Stimulated activated CD8-positive, alpha-beta memory T cell treated with anti-CD3 and anti-CD28 coated beads, Interleukin-12 subunit alpha, Interleukin-12 subunit beta, amount 100 ng/mL, for 1 hour (primary cell): ENCODE measurements at places on chromosomes 6 and 20.

DNA sequence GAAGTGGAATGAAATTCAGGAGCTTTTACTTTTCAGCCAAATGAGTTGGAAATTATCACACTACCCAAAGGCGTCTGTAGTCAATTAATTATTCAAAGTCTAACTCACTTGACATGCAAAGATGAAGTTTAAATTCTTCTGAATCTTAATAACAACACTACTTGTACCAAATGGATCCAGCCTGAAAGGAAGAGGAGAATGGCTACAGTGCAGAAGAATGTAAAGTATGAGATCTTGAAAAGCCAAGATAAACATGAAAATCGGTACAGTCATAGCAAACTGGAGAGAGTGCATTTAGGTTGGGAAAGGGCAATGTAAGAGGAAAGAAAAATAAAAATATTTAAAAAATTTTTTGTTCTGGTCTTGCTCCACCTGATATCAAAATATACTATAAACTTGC is 195.5 kb downstream of the SIM1 start:
- DNase-seq, result no peak

DNA sequence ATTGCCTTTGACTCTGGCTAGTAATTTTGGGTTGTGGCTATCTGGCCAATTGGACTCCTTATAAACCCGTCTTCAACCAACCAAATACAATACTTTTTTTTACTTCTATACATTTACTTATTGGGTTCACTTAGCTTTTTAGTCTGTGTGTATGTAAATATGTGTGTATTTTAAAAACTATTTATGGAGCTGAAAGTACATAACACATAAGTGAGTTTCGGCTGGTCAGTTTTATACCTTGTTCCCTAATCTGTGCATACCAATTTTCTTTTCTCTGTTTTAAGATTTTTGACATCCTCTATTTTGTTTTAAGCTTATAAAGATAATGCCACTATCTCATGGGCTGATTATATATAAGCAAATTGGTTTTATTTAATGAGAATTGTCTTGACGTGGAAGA is 129.5 kb downstream of the LRRC1 start:
- no peak for DNase-seq

- DNase-seq, result no peak
These were observed 30.0 kb downstream of the PPP1R3G start for GRCh38 chr6:5115168-5115567.

GRCh38 chr20:2603816-2604505 is 48.5 kb upstream of the NOP56 start:
- DNase-seq, result no peak

DNA sequence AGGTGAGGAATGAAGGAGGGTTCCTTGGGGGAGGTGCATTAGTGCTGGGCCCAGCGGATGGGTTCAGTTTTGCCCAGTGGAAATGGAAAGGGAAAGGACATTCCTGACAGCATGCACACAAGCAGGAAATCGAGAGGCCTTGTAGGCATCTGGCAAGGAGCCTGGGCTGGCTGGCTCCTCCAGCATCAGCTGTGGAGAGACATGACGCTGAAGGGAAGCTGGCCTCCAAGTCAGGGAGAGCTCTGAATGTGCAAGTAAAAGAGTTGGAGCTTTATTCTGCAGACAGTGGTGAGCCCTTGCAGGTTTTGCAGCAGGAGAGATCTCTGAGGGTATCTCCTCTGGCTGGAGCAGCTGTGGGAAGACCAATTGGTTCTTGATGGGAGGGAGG is 154.3 kb downstream of the MRPL14 start:
- no peak for DNase-seq

DNA sequence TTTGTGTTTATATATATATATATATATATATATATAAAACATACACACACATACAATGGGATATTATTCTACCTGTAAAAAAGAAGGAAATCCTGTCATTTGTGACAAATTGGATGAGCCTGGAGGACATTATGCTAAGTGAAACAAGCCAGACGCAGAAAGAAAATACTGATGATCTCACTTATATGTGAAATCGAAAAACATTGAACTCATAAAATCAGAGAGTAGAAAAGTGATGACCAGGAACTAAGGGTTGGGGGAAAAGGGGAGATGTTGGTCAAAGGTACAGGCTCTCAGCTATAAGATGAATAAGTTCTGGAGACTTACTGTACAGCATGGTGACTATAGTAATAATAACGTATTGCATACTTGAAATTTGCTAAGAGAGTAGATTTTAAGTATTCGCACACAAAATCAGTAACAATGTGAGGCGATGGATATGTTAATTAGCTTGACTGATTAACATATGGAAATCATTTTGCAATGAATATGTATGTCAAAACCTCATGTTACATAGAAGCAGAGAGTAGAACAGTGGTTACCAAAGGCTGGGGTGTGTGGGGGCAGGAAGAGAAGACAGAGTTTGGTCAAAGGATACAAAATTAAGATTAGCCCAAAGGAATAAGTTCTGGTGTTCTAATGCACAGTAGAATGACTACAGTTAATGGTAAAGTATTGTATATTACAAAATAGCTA is 92.3 kb upstream of the PHACTR1 start:
- DNase-seq, result no peak

DNA sequence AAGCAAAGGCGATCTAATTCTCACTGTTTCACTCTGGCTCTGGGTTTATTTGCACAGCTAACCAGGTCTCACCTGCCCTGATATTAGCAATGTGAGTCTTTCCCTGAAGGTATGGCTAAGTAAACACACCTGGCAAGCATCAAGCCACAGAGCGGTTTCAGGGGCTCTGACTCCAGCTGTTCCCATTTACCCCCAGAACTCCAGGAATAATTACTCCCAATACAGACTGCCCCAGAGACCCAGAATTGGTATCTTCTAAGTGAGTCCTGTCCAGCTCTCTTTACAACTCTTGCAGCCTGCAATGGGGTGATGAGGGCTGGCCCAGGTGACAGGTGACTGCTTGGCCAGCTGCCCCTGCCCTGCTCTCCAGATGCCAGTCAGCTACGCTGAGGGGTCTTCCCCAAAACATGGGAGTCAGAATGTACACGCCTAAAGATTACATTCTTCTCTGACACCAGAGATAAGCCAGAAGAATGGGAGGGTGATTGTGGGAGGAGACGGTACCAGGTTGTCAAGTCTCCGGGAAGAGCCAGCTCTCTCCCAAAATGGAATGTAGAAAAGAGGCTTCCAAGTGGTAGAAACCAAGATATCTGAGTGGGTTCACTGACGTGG is 4.9 kb upstream of the LRRN4 start:
- no peak for DNase-seq

GRCh38 chr6:55009131-55009530 is 162.6 kb downstream of the FAM83B start:
- no peak for DNase-seq

DNA sequence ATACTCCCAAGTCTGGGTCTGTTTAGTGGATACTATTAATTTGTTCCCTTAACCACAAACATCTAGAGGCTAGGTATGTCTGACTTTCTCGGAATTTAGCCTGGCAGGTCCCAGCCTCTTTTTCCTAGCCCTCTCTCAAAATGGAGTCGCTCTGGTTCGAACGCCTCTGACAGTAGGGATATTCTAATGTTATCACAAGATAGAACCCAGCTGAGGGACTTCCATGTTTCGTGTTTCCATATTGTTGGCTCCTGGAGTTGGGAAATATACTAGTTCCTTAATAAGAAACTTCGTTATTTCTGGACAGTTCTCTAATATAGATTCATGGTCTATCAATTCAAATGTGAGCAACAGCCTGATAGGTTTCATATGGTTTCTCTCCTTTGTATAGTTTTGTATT is 16.4 kb downstream of the CYB5R4 start:
- no peak for DNase-seq

DNA sequence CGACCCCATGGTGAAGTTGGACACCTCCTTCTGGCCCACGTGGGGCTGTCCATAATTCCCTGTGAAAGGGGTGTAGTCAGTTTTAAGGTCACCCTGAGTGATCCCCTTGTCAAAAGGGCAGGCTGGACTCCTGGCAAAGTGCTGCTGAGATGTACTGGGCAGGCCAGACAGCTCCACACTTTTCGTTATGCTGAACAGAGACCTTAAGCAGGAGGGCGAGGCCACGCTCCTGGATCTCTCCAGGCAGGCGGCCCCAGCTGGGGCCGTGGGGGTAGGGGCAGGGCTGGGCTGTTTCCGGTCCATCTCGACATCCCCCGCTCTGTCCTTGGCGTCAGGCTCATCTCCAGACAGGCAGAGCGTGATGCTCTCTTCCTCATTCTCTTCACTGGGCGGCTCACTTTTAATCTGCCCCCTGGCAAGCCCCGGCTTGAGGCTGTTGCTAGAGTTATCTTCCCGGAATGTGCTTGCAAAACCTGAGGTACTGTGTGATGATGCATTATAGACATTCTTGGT is 56.7 kb downstream of the GJA10 start:
- no peak for DNase-seq

GRCh38 chr6:82111114-82111513 is 136.4 kb downstream of the IBTK start:
- DNase-seq, result no peak

- no peak for DNase-seq
These were observed 156.1 kb upstream of the NOX3 start for GRCh38 chr6:155611742-155612141.

DNA sequence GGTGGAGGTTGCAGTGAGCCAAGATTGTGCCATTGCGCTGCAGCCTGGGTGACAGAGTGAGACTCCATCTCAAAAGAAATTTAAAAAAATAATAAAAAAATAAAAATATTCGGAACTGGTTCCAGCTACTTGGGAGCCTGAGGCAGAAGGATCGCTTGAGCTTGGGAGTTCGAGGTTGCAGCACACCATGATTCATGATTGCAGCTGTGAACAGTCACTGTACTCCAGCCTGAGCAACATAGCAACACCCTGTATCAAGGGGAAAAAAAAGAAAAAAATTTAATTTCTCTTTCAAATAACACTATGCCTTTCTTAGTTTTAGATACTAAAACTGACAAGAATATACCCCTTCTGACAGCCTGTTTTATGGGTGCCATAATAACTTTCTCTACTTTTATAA is 10.5 kb downstream of the KDM1B start:
- DNase-seq, result no peak

DNA sequence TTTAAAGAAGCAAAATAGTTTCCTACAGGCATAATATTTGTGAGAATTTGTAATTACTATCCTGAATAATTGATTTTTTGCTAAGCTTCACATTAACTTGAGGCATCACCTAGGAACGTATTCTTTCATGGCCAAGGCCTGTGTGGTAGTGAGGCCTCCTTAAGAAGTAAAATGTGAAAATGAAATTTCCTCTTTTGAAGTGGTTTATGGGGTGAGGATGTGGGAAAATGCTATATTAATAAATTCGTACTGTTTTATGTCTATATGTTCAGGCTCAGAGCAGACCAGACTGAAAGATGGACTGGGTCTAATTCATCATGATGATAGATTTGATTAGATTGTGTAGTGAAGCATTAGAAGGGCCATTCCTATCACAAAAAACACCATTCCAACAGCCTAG is 33.1 kb downstream of the MYLIP start:
- DNase-seq, result no peak

GRCh38 chr6:42503894-42504293 is 52.2 kb upstream of the TRERF1 start:
- DNase-seq, result no peak
